Glutamatergic neuron (in vitro differentiated cells): ENCODE measurements at places on chromosomes 12 and 14. TPM values are rescaled to one million over a fixed set of nuclear protein-coding genes. Genes with fewer than 3 reads are reported as not detected.

The CATSPERB gene
- total RNA-seq = not detected

The IL26 gene
- total RNA-seq = not detected

The FGF6 gene
- not detected for total RNA-seq

The TBX3 gene
- 3.0 TPM for total RNA-seq

The RNASE4 gene
- 1.7 TPM for total RNA-seq

The INHBC gene
- total RNA-seq = not detected

The C12orf56 gene
- total RNA-seq = 1.8 TPM

The OTUB2 gene
- 5.5 TPM for total RNA-seq

The ADCY4 gene
- not detected for total RNA-seq

The GARIN6 gene
- total RNA-seq = not detected

The LIN7A gene
- total RNA-seq = 41.9 TPM

The FICD gene
- total RNA-seq = 4.8 TPM

The PTPRO gene
- total RNA-seq = 32.5 TPM

The RNF10 gene
- total RNA-seq = 188 TPM

The MYH6 gene
- not detected for total RNA-seq

The NAV3 gene
- 13.6 TPM for total RNA-seq

The KERA gene
- not detected for total RNA-seq

The BEST3 gene
- not detected for total RNA-seq

The SLC11A2 gene
- 41.1 TPM for total RNA-seq

The PLCZ1 gene
- not detected for total RNA-seq

The KLRK1 gene
- total RNA-seq = not detected

The ACOT6 gene
- total RNA-seq = not detected

The RPGRIP1 gene
- not detected for total RNA-seq

The C12orf60 gene
- total RNA-seq = 0.88 TPM

The IL25 gene
- total RNA-seq = not detected

The ESPL1 gene
- total RNA-seq = 5.1 TPM

The CPNE6 gene
- 0.44 TPM for total RNA-seq

The PLEKHD1 gene
- 1.3 TPM for total RNA-seq

The TSPAN11 gene
- 31.0 TPM for total RNA-seq

The SOAT2 gene
- total RNA-seq = not detected

The SERPINA9 gene
- total RNA-seq = not detected

The GPR68 gene
- total RNA-seq = not detected

The RNASE2 gene
- total RNA-seq = not detected

The LRRC10 gene
- not detected for total RNA-seq

The KRT77 gene
- total RNA-seq = not detected

The FGF23 gene
- not detected for total RNA-seq

The ANO2 gene
- not detected for total RNA-seq

The FIGNL2 gene
- 107 TPM for total RNA-seq

The GDF3 gene
- 0.34 TPM for total RNA-seq

The PRKCH gene
- 0.54 TPM for total RNA-seq

The CMTM5 gene
- not detected for total RNA-seq

The PMEL gene
- 851 TPM for total RNA-seq
